Activated naive CD8-positive, alpha-beta T cell treated with anti-CD3 and anti-CD28 coated beads, Interleukin-2, amount 10 ng/mL, durations not matched to agents 7 days and 5 days (primary cell): ENCODE measurements at places on chromosomes 13 and 19. TPM values are rescaled to one million over a fixed set of nuclear protein-coding genes. Genes with fewer than 3 reads are reported as not detected.

The ZNF568 gene
- 14.7 TPM for total RNA-seq

GRCh38 chr13:79678100-79678499 is 197.1 kb downstream of the NDFIP2 start:
- no peak for DNase-seq

- no peak for DNase-seq
Measured at GRCh38 chr19:18495204-18495911, 26.5 kb downstream of the ELL start.

GRCh38 chr19:9622531-9622930 is 1.5 kb upstream of the ZNF561 start:
- DNase-seq: no peak

The USE1 gene
- total RNA-seq: 30.1 TPM
